ENCODE measurements at places on chromosomes 2 and 18.

- peak; percentile 52 for DNase-seq
Measured at GRCh38 chr18:54983041-54983686, 23.9 kb upstream of the CCDC68 start.

GRCh38 chr2:198347349-198347748 lies 543.0 kb downstream of the PLCL1 start:
- no peak for DNase-seq

DNA sequence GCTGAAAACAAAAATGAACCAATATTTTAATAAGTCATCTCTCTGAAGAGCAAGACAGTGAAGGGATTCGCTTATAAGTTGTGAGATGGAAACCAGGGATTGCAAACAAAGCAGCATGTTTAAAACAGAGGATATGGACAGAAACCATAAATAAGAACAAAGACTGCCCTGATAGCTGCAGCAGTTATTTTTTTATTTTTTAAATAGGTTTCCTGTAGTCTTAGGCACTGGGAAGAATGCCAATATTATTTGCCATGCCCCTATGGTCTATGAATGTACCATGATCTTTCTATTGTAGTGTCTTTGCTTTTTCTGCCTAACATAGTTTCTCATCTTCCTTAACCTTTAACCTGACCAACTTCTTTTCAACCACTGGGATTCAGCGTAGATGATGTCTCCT lies 1334.0 kb upstream of the NRXN1 start:
- no peak for DNase-seq

- no peak for DNase-seq
Measured at GRCh38 chr2:215946586-215946985, 66.8 kb downstream of the MREG start.

DNA sequence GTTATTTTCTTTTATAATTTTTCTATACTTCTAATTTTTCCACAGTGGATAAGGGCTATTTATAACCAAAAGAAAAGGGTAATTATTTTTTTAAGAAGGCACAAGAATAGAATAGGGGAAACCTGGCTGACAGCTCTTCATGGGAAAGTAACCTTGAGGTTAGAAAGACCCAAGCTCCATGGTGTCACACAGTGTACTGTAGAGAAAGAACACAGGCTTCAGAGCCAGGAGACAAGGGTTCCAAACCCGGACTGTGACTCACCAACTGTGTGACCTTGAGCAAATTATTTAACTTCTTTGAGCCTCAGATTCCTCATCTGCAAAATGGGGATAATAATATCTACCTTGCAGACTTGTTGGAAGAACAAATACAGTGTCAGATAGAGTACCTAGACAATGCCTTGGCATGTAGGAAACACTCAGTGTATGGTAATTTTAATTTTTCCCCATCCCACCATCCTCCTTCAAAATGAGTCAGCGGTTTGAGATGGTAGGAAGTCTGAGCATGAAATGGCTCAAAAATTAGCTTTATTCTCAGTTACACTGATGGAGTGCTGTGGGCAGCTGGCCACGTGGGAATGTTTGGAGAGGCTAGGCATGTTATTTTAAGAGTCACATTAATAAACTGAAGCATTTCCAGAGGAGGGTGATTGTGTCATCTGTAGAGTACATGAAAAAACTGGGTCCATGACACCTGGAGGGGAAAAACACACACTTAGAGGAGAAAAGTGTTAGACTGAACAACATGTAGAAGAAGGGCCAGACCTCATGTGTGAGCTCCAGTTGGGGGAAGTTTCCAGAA lies 36.7 kb downstream of the TMEM37 start:
- DNase-seq, result no peak

GRCh38 chr2:71216501-71216900 lies 10.4 kb downstream of the PAIP2B start:
- DNase-seq, result no peak

DNA sequence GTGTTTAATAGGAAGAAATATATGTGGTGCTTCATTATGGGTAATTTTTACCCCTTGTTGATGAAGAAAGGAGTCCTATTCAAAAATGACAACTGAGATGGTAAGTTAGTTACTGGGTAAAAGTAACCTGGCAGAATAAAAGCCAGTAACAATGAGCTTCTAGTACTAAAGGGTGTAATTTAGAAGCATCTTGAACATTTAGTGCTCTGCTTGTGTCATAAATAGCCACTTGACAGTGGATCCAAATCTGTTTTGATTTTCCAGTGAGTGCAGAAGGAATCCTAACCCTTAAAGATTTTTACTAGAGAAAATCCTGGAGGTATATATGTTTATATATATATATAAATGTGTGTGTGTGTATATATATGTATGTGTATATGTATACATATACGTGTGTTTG lies 15.1 kb downstream of the COMMD1 start:
- no peak for DNase-seq

DNA sequence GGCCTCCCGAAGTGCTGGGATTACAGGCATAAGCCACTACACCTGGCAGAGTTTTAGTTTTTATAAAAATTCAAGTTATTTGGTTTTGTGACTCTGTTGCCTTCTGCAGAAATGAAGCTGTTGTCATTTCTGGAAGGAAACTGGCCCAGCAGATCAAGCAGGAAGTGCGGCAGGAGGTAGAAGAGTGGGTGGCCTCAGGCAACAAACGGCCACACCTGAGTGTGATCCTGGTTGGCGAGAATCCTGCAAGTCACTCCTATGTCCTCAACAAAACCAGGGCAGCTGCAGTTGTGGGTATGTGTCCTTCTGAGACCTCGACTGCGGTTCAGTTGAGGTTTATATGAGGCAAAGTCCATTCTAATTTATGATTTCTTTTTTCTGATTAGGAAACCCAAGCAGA lies 7.2 kb downstream of the MTHFD2 start:
- peak; percentile 59 for DNase-seq

DNA sequence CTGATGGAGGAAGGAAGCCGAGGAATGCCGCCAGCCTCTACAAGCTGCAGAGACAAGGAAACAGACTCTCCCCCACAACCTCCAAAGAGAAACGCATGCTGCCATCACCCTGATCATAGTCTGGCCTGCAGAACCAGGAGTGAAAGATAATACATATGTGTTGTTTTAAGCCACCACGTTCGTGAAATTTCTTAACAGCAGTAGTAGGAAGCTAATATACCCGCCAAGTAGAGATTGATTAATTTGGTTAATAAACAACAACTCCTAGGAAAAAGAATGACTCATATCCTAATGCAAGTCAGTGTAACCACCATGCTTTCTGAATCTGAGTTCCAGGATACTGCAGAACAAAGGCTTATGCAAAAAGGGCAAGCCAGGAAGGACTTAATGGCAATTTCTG lies 36.6 kb downstream of the LONRF2 start:
- DNase-seq, result no peak
